ENCODE measurements at places on chromosomes 7 and 10.

DNA sequence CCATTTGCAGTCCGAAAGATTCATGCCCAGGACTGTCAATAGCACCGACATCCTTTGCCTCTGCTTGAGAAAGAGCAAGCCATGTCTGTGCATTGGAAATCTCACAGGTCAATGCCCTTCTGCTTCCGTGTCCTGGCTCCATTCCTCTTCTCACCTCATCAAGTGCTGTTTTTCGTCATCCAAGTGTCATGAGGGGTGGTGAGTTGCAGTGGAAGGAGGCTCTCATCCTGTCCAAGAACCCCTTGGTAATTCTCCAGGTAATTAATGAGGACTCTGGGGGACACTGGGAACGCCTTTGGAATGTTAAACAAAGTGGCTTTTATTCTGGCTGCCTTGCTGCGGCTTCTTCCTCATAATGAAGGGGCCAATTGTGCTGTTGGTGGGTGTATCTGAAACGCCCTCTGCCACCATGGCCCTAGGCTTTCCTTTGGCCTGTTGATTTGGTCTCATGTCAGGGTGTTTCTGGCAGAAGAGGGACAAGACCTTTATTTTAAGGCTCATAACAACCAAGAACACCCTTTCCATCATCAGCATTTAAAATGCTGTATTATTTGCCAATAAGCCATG, 57.7 kb downstream of the PPP1R3C start:
- no peak for DNase-seq

- DNase-seq = no peak
Measured at GRCh38 chr7:88132725-88133124, 87.1 kb downstream of the SRI start.

- no peak for DNase-seq
Measured at GRCh38 chr7:156865493-156865892, 27.5 kb downstream of the LMBR1 start.

DNA sequence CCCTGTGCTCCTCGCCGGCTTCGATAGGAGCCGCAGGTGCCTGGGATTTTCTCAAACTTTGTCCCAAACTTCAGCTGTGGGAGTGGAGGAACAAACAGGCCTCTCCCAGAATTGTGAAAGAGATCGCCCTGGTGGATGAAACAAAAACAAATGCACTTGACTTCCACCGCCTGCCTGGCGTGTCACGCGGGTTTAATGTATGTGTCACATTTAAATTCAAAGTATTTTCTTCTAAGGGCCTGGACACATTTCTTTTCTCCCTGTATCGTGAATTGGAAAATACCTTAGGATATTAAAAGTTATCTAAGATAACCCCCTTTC, 694 bp upstream of the WASL start:
- DNase-seq = no peak

DNA sequence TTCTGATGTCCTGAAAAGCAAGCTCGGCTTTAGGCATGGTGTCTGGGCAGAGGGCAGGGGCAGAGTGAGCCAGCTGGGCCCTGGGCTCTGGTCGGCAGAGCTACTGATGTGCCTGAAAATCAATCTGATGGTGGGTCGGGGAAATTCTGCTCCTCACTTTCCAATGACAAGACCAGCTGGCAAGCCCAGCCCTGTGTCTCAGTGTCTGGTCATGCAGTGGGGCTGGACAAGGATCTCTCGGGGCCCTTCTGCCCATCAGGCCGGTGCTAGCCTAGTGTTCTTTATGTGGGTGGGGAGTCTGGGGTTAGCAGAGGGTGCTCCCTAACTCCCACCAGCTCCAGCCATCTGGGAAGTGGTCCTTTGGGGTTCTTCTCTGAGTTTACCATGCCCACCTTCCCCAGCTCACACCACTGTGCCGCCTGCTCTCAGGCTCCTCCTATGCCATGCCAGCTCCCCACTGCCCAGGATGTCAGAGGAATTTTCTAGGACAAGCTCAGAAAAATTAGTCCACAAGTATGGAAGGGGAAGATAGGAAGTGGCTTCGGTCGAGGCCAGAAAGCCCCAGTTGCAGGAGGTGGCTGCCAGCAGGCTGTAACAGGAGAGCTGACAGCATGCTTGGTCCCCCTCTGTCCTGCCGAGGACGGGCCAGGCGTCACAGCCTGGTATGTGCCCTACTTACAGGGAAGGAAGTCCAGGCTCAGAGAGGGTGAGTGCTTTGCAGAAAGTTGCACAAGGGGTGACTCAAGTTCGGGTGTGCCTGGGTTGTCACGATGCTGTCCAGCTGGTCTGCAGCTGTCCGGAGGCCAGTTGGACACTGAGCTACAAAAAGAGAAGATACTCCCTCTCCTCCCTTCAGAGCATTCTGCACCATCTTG, 135.2 kb downstream of the ADCY1 start:
- DNase-seq = no peak

DNA sequence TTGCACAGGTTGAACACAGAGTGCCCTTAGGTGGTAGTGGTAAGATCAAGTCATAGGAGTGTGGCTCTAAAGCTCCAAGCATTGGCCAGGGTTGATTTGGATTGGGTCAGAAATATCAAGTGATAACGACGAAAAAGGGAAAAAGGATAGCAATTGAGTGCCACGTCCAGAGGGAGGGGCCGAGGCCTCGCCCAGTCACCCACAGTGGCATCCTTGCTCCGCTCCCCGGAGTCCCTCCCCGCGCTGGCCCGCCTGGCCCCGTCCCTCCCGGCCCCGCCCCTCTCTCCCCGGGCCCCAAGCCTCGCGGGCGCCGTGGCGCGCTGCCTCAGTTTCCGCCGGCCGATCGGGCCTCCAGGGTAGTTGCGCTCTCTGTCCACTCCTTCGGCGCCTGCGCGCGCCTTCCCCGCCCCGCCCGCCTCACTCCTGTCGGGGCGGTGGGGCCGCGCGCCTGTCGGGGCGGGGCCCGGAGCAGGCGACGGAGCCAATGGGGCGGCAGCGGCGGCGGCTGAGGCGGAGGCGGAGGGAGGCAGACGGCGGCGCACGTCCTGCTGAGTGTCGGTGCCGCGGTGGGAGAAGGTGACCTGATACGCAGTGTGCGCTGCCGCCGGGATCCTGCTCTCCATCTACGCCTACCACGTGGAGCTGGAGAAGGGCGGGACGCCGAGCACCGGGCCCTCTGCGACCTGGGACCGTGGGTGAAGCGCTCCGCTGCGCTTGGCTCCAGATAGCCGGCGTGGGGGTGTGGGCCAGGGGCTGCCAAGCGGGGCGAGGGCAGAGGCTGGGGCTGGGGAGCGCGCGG, 209.1 kb upstream of the ZNF722 start:
- no peak for DNase-seq

- DNase-seq = no peak
Measured at GRCh38 chr10:18501198-18501597, 150.2 kb downstream of the NSUN6 start.

- DNase-seq = no peak
Measured at GRCh38 chr7:22990588-22990949, 23.4 kb downstream of the HYCC1 start.

GRCh38 chr7:25632616-25633015, 404.3 kb upstream of the NPVF start:
- no peak for DNase-seq

DNA sequence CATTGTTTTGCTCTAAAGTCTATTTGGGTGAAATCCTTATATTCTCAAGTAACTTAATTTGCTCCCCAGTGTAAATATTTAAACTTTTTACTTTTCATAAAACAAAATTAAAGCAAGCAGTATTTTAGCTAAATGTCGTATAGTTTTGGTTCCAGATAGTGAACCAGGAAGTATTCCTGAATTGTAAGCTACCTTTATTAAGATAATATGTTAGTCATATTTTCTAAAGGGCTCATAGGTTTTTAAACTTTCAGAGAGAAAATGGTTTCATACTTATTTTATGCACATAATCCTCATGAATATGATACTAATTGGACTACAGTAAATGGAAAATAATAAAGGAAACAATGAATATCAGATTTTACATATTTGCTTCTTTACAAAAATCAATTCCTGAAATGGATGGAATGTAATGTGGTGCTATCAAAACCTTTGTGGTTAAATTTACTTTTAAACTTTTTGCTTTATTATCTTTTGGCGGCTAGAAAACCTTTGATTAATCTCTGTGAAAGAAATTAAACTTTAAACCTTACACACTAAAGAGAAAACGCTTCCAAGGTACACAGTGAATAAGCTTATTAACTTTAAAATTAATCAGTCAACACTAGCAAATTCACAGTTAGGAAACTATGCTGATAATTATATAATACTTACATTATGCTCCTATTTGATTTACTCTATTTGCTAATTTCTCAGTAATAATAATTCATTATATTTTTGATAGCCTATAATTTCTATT, 76.6 kb upstream of the RHOBTB1 start:
- no peak for DNase-seq

DNA sequence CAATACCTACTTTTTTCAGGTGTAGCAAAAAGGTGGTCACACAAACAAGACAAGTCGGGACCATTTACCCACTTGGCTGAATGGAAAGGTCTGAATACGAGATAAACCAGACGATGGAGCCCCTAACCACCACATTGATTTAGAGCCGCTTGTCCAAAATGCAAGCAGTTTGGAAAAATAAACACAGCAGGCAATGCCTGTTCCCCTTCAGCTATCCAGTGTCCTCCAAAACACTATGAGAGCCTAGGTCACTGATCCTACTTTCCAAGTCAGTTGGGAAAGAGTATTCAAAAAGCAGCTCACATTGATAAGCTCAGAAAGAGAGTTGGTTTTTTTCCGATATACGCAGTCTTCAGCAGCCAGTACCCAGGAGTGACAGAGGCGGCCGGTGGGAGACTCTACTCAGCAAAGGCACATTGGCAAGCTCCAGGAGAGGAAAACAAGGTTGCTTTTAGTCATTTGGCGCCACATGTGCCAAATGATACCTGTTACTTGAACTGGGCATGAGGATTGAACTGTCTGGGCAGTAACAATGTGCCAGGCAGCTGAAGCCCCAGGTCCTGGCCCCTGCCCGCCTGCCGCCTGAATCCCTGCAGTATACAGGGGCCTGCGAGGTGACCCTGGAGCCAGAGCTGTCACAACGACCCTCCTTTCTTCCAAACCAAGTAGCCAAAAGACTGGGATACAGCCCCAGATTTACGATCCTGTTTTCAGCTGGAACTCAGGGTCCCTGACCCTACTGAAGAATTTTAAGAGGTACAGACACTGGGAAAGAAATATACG, 109.8 kb downstream of the PIP4K2A start:
- DNase-seq = no peak

DNA sequence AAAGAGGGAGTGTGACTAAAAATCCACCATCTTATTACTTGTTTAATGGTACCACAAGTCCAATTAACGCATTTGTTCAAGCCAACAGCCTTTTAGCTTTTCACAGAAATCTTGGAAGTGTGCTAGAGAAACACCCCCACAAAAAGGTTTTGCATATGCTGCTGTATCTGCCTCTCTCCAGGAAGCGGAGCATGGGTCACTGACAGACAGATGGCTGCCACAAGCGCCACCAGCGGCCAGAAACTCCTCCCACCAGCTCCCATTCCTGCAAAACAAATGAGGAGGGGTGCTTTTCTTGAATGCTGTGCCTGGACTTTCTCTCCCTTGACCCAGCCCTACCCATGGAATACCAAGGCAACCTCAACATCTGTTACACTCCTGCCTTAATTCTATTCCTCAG, 176.3 kb upstream of the LRGUK start:
- DNase-seq = no peak

- no peak for DNase-seq
Measured at GRCh38 chr10:80598084-80598798, 60.5 kb downstream of the SH2D4B start.

DNA sequence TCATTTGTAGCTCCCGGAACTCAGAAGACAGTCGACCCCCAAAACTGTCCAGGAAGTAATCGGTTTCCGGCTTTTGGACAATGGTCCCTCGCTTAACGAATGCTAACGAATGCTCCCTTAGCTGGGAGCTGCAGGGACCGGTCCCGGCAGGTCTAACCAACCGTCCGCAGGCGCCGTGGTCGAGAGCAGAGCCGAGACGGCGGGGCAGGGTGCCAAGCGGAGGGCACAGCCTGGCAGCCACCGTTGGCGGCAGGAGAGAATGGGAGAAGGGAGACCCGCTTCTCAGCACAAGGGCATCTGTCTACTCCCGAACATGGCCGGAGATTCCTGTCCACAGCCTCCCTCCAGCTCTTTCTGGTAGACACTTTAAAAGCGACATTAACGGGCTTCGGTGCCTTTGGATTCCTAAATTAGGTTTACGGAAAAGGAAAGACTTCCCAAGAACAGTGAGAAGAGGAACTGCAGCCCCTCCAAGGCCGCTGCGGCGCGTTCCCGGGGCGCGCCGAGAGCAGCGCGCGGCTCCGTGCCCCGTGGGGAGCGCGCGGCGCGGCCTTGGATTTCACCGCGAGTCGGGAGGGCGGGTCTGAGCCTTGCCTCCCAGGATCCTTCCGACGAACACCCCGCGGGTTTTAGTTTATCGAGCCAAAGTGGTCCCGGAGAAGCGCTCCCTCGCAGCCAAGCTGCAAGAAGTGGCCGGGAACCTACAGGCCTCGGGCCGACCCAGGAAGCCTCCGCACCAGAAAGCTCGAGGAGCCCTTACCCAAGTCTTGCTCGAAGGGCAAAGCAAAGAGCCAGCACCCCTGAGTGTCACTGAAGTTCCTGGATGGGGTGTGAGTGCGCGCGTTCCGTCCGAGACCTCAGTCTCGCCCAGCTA, 3.6 kb upstream of the TBX20 start:
- DNase-seq = no peak

DNA sequence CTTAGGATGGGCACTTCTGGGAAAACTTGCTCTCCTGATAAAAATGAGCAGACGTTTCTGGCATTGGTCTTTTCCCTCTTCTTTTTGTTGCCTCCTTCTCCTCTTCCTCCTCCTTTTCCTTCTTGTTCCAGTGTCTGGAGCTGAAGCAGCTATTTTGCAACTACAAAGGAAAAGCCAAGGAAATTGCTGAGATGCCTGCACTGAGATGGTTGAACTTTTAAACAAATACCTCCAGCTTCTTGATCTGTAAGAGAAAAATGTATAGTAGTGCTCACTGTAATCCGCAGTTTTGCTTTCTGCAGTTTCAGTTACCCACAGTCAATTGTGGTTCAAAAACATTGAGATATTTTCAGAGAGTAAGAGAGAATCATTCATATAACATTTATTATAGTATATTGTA, 7.5 kb upstream of the SND1 start:
- no peak for DNase-seq

DNA sequence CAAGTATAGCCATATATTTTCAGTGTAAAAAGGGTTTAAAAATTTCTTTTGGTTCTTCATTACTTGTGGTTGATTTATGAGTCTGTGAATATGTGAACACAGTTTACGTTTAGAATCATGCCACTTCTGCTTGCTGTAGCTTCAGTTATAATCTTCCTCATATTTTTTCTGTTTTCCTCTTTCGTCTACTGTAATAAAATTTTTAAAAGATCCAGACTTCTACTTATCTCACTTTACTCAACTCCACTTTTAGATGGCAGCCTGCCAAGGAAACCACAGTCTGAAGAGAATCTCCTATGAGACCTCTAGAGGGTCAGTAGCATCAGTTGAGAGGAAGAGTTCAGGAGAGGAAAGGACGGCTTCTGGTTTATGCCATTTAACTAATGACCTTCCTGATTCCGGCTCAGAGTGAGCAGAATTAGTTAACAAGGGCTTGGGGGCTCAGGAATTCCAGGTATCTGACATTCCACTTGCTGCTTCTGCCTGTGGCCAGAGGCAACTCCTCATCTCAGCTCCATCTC, 21.4 kb downstream of the CREB5 start:
- DNase-seq = no peak
